Left kidney (tissue), 8 donors: ENCODE measurements at places on chromosomes 12 and 14. TPM values are rescaled to one million over a fixed set of nuclear protein-coding genes. Genes with fewer than 3 reads are reported as not detected.

DNA sequence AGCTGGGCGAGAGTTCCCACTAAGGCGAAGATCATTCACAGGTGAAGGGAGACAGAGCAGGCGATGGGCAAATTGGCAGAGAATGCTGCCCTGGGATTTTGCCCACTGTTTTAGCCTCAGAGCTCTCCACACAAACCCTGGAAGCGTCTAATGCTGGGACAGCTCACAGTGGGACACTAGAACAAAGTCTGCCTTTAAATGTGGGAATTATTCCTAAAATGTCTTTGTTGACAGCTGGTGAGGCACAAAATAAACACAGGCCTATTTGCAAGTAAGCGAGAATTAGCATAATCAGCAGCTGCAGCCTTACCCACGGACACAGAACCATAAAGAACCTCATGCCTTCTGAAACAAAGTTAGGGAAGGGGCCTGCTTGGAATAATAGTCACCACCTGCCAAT lies 824.5 kb downstream of the AACS start:
- DNase-seq = no peak

DNA sequence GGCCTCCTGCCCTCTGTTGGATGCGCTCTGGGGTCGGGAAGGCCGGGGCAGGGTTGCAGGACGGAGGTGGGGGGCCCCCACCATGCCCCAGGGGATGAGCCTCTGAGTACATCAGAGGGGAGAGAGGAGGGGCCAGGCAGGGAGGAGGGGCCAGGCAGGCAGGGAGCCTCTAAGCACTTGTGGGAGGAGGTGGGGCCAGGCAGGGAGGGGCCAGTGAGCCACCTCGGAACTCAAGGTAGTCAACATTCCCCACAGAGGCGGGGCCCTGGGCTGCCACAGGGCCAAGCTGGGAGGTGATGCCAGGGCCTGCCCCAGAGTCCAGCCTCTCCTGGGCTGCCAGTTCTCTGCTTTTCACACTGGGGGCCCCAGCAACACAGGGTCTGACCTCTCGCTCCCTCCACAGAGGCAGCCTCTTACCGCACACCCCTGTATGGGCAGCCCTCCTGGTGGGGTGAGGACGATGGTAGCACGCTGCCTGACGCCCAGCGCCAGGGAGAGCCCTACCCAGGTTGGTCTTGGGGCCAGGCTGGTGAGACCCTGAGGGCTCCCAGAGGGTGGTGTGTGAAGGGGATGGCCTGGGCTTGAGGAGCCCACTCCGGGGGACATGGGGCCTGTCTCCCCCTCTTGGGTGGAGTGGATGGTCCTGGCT lies 17.4 kb downstream of the CEP170B start:
- DNase-seq = no peak

GRCh38 chr12:109112720-109113465 lies 3.5 kb upstream of the ACACB start:
- DNase-seq = no peak

- no peak for DNase-seq
Observed at GRCh38 chr12:67103521-67103920, 165.6 kb upstream of the CAND1 start.

Gene MAP1LC3B2
- polyA plus RNA-seq = 10.4 TPM

Gene APOLD1
- 12.1 TPM for polyA plus RNA-seq
